Dermis blood vessel endothelial cell (primary cell): ENCODE measurements at places on chromosomes 3 and 15. TPM values are rescaled to one million over a fixed set of nuclear protein-coding genes. Genes with fewer than 3 reads are reported as not detected.

DNA sequence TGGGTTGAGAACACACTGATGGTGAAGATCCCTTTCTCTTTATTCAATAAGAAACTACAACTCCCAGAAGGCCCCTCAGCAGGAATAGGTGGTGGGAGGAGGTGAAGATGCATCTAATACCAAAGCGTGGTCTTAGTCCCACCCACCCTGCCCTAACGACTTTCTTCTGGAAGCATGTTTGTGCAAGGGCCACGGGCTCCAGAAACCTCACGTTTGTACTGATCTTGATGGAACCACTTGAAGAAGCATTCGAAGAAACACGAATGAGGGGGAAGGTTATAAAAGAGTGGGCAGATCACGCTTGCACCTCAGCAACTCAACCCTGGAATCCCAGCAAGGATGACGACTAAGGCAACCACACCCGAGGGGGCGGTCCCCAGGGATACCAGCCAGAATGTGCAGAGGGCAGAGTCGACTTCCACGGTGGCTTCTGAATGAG is 10.6 kb upstream of the SLC25A36 start:
- no peak for DNase-seq

GRCh38 chr15:91649831-91650321 is 203.6 kb upstream of the SLCO3A1 start:
- no peak for DNase-seq

DNA sequence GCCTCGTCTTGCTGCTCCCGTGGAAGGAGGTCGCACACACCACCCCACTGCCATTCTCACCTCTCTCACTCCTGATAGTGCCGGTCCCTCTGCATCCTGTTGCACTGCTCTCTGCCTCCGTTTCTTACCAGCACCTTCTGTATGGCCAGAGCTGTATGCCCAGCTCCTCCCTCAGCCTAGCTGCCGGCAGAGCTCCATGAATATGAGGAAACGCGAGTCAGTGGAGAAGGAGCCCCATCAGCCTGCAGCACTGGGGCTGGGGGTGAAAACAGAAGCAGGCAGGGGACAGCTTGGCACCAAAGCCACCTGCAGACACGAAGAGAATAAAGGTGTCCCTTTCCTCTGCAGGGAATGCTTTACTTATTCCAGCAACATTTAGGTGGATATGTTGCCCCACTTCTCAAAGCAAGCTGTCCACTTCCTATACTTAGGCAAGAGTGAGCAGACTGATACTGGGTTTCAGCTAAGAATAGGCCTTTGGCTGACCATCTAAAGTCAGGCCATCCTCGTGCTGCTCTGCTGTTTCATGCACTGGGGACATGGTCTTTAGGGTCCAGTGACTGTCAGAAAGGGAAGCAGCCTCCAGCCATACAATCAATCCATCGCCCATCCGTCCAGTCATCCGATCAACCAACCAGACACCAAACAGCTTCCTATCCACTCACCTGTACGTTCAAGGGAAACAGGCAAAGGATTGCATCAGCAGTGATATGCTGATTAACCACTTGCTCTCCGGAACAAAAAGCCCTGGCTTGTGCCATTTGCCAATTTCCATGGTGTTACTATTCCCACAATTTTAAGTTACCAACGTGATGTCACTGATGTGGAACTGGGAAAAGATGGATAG is 222.7 kb downstream of the XXYLT1 start:
- DNase-seq: peak; percentile 34

The GOLGA8G gene
- not detected in 2 replicates for total RNA-seq

The VWA5B2 gene
- total RNA-seq: 0.05 and 0.17 TPM in 2 replicates
